ENCODE measurements at places on chromosomes 7 and 10. TPM values are rescaled to one million over a fixed set of nuclear protein-coding genes. Genes with fewer than 3 reads are reported as not detected.

DNA sequence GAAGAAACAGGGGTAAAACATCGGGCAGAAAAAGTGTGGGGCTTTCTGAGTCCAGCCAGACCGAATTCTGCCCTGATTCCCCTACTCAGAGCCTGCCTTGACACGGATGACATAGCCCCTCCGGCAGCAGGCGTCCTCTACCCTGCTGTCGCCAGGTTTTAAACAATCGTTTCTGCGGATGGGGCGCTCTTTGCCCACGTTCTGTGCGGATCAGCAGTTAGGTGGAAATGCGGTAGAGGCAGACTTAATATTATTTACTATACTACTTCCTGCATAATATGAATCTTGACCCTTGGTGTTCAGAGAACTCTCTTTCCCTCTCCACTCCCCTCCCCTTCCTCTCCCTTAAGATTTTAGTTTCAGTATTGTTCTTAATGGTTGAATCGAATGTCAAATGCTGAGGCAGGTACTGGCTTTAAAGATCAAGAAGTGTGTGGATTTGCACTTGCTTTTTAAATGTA lies 2.4 kb downstream of the GATA3 start:
- no peak for DNase-seq

- DNase-seq, result no peak
Measured at GRCh38 chr7:114183311-114184088, 231.1 kb upstream of the FOXP2 start.

- no peak for DNase-seq
Measured at GRCh38 chr7:155754165-155754564, 58.1 kb downstream of the SHH start.

- no peak for DNase-seq
Measured at GRCh38 chr10:114470361-114470760, 66.1 kb upstream of the AFAP1L2 start.

GRCh38 chr7:89605362-89605761 lies 548.9 kb upstream of the STEAP1 start:
- DNase-seq, result no peak

- DNase-seq, result no peak
Measured at GRCh38 chr10:23872290-23872689, 336.6 kb upstream of the KIAA1217 start.

DNA sequence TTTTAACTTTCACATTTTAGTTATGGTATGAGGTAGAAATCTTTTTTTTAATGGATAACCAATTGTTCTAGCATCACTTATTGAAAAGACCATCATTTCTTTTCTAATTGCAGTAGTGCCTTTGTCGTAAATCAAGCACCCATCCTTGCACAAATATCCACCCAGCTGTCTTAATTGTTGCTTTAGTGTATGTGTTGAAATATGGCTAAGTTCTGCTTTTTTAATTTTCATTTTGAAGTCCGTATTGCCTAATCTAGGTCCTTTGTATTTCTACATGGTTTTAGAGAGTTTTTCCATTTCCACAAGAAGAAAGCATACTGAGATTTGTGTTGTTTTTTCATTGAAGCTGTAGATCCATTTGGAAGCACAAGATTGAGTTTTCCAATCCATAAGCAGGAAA lies 259.6 kb upstream of the SEMA3E start:
- no peak for DNase-seq

DNA sequence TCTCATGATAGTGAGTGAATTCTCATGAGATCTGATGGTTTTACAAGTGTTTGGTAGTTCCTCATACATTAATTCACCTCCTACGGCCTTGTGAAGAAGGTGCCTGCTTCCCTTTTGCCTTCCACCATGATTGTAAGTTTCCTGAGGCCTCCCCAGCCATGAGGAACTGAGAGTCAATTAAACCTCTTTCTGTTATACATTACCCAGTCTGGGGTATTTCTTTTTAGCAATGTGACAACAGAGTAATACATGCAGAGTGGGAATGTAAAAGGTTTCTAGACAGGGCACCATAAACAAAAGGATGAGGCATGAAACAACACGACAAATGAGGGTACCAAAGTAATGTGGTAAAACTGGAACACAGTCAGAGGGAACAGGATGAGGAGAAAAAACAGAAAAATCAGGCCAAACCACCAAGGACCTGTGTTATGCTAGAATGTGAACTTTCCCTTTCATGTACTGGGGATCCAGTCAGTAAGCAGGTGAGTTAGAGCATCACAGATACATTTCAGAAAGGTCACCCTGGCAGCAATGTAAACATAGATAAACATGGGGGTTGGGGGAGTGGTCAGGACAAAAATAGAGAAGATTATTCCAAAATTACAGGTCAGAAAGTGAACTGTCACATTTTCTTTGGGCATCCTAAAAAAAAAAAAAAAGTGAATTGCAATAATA lies 31.9 kb downstream of the ANKRD26 start:
- DNase-seq, result no peak

- no peak for DNase-seq
Measured at GRCh38 chr7:7672545-7673239, 32.1 kb downstream of the UMAD1 start.

- DNase-seq, result no peak
Measured at GRCh38 chr10:120599200-120599724, 142.2 kb downstream of the PLPP4 start.

DNA sequence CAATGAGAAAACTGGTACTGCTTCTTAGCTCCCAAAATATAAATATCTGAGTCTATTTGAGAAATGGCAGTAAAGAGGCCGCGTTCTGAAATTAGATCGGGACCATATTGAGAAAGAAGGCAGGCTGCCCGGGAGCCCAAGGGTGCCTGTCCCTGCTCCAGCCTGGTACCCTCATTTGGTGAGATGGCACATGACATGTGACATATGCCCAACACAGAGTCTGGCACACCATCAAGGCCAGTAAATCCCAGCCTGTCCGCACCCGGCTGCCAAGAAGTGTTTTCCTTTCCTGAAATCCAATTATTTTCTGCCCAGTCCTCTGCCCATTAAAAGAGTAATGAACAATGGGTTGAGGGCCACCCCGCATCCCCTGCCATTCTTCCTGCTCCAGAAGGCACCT lies 66.4 kb downstream of the CDH23 start:
- DNase-seq, result no peak

GRCh38 chr7:140479739-140480084 lies 407 bp upstream of the MKRN1 start:
- no peak for DNase-seq

The CLCN1 gene
- polyA plus RNA-seq, result not detected

The LIPK gene
- not detected for polyA plus RNA-seq

The CHN2 gene
- not detected for polyA plus RNA-seq

The ANKRD22 gene
- 0.05 TPM for polyA plus RNA-seq

All from AG04450 (cell line).